NCI-H446 (cell line): ENCODE measurements at places on chromosomes 4 and X.

GRCh38 chr4:163922302-163922701 is 427.8 kb downstream of the TMA16 start:
- no peak for DNase-seq

- DNase-seq = no peak
Measured at GRCh38 chr4:102862016-102862415, 6.8 kb upstream of the CISD2 start.

DNA sequence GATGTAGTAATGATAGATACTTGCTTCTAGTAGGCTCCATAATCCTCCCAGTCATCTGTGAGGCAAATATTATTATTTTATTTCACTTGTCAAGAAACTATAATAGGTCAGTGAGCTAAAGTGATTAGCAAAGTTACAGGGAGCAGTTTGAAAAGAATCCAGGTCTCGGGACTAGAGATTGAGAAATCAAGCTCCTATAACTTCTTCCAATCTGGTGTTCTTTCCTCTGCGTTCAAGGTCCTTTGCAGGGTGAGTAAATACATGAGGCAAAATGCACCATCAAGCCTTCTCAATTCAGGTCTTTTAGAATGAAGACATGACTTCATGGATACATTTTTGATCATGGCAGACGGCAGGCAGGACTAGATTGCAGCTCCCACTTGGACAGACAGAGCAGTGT is 150.4 kb downstream of the FRAS1 start:
- no peak for DNase-seq

DNA sequence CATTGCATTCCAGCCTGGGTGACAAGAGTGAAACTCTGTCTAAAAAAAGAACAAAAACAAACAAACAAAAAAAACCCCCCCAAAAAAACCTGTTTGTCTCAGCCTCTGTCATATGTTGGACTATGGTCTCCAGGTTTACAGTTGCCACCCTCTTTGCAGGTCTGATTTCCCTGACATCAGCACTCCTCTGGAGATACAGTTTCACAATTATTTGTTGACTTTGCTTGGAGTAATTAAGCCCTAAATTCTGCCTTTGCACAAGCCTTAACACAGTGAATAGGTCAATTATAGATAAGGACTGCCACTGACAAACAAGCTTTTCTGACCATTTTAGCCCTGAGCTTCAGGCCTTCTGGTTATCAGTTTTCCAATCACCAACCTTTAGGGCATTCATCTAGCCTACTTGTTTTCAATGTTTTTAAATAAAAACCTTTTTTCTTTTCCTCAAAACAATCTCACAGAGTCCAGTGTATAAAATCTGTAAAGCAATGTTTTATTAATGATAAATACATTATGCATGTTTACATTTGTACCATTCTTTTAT is 20.4 kb upstream of the MAPK10 start:
- DNase-seq = no peak

DNA sequence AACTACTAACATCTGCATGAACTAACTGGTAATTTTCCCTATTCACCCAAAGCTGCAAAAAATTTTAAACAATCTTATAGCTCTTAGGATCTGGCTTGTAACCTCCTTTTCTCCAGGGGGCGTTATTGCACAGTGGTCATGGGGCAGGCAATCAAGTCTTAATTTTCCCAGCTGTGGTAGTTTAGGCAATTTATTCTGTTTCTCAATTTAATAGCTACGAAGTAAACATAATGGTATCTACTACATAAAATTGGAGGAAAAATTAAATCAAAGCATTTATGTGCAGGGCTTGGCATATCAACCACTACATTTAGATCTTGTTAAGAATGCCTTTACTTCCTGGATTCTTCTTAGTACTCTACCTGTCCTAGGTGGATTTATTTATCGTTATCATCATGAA is 137.4 kb upstream of the GUCY1A1 start:
- DNase-seq = no peak
